Neural progenitor cell (in vitro differentiated cells): ENCODE measurements at places on chromosomes 16 and 17. TPM values are rescaled to one million over a fixed set of nuclear protein-coding genes. Genes with fewer than 3 reads are reported as not detected.

GRCh38 chr17:77819497-77819896, 139.0 kb upstream of the TNRC6C start:
- no peak overlapping the region for H3K27ac ChIP-seq
- H3K4me3 ChIP-seq, result no peak overlapping the region
- no peaks in the 10 kb centered on the region for H3K27me3 ChIP-seq
- H3K4me1 ChIP-seq, result peaks cover 20% of the 10 kb centered on the region

DNA sequence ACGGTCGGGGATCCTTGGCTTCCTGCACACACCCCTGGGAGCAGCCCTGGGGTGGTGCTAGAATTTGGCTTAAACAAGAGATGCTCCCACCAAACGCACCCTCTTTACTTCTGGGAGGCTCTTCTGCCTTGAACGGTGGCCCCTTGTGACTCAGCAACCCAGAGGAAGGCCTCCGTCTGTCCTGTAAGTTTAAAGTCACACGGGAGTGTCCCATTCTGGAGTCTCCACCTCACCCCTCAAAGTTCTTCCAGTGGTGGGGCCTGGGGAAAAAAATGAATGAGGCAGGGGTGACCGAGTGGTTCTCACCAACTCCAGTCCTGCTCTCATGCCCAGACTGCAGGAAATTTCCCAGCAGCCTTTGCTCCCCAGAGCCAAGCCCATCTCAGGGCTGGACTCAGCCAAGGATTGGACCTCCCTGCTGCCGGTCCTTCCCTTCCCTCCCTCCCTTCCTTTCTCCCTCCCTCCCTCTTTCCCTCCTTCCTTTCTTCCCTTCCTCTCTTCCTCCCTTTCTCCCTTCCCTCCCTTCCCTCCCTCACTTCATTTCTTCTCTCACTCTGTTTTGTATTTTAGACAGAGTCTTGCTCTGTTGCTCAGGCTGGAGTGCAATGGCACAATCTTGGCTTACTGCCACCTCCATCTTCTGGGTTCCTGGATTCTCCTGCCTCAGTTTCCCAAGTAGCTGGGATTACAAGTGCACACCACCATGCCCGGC, 11.4 kb downstream of the ITGAD start:
- H3K36me3 ChIP-seq, result no peaks in the 10 kb centered on the region
- no peak for DNase-seq
- no peaks in the 10 kb centered on the region for H3K27me3 ChIP-seq
- no peak overlapping the region for H3K4me3 ChIP-seq

DNA sequence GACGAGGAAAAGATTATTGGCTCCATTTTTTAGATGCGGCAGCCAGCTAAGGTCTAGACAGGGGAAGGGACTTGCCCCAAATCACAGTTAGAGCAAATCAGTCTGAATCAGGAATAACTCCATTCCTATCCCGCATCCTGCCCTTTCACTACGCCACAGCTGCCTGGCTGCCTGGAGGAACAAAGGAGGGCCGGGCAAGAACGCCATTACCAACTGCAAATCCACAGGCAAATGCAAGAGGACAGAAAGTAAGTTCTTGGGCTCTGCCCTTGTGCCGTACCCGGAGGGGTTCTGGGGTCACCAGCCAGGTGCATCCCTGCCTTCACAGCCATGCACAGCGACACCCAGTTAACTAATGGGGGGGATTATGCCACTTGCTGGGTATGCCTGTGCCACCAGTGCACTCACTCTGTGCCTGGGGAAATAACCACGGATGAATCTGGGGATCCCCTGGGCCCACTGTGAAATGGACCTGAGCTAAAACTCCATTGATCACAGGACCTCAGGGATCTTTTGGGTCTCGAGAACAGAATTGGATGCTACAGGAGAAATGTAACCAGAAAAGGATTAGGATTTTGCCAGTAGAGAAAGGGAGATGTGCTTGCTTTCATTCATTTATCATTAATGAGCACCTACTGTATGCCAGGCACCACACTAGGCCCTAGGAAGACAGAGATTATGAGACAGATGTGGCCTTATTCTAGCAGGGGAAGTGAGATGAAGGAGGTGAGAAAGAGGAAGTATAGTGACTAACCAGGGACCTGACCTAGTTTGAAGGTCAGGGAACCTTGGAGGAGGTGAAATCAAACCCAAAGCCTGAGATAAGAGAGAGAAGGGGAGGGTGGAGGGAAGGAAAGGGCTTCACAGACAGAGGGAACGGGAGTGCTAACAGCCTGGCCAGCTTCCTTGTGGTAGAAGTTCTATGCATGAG, 17.7 kb downstream of the BCL7C start:
- peak; percentile 31 for DNase-seq
- H3K27ac ChIP-seq, result peak overlapping the region; percentile 82
- H3K27me3 ChIP-seq, result no peaks in the 10 kb centered on the region
- H3K4me1 ChIP-seq, result peaks cover 12% of the 10 kb centered on the region

- no peak overlapping the region for H3K27ac ChIP-seq
- no peak for DNase-seq
- no peak overlapping the region for H3K4me3 ChIP-seq
- no peaks in the 10 kb centered on the region for H3K27me3 ChIP-seq
- no peaks in the 10 kb centered on the region for H3K4me1 ChIP-seq
These were observed 120.7 kb downstream of the LYRM1 start for GRCh38 chr16:21021316-21021715.

DNA sequence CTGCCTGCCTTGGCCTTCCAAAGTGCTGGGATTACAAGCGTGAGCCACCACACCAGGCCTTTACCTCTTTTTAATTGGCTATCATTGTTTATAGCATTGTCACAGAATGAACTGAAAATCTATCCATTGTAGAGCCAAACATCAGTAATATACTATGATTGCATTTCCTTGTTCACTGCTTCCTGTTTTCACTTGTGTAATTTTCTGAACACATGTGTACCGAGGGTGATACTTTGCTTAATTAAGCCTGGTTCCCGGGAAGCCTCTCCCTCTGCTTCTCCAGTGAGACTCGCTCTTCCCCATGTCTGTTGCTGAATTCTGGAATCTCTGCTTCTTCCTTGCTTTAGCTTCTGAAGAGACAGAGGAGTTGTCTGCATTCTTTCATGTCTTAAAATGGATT, 33.1 kb downstream of the POLR3E start:
- DNase-seq, result no peak
- H3K4me1 ChIP-seq, result no peaks in the 10 kb centered on the region
- no peaks in the 10 kb centered on the region for H3K27me3 ChIP-seq
- H3K4me3 ChIP-seq, result no peak overlapping the region
- H3K27ac ChIP-seq, result no peak overlapping the region

- no peaks in the 10 kb centered on the region for H3K27me3 ChIP-seq
- H3K36me3 ChIP-seq, result no peaks in the 10 kb centered on the region
- H3K4me1 ChIP-seq, result peaks cover 16% of the 10 kb centered on the region
- H3K4me3 ChIP-seq, result no peak overlapping the region
- no peak for DNase-seq
- no peak overlapping the region for H3K27ac ChIP-seq
These were observed 28.5 kb downstream of the ST6GALNAC1 start for GRCh38 chr17:76614912-76615617.

The TBC1D3E gene
- total RNA-seq, result not detected in 2 replicates

GRCh38 chr17:35088356-35088880, 24.9 kb upstream of the RFFL start:
- peak; percentile 41 for DNase-seq
- no peak overlapping the region for H3K27ac ChIP-seq
- peaks cover 18% of the 10 kb centered on the region for H3K27me3 ChIP-seq

The MT1F gene
- 1.1 TPM in 1 of 2 replicates, not detected in the other for total RNA-seq

- no peak for DNase-seq
- H3K4me1 ChIP-seq, result peaks cover 4% of the 10 kb centered on the region
- H3K36me3 ChIP-seq, result no peaks in the 10 kb centered on the region
- H3K4me3 ChIP-seq, result no peak overlapping the region
- no peaks in the 10 kb centered on the region for H3K27me3 ChIP-seq
These were observed 10.6 kb downstream of the MOSMO start for GRCh38 chr16:22018559-22018958.

The SMG1 gene
- 45.2 and 69.7 TPM in 2 replicates for total RNA-seq

- no peaks in the 10 kb centered on the region for H3K27me3 ChIP-seq
- H3K36me3 ChIP-seq, result no peaks in the 10 kb centered on the region
- H3K27ac ChIP-seq, result no peak overlapping the region
These were observed 61.7 kb downstream of the MYH13 start for GRCh38 chr17:10311131-10311530.

- H3K36me3 ChIP-seq, result no peaks in the 10 kb centered on the region
- DNase-seq, result no peak
- H3K4me1 ChIP-seq, result no peaks in the 10 kb centered on the region
- no peaks in the 10 kb centered on the region for H3K27me3 ChIP-seq
These were observed 122.9 kb downstream of the CLEC16A start for GRCh38 chr16:11067266-11067665.

The ALDH3A1 gene
- total RNA-seq, result 1.4 TPM in 1 of 2 replicates, not detected in the other

The CX3CL1 gene
- 0.65 and 0.96 TPM in 2 replicates for total RNA-seq

- no peak for DNase-seq
- no peak overlapping the region for H3K27ac ChIP-seq
- H3K4me3 ChIP-seq, result no peak overlapping the region
These were observed 28.7 kb upstream of the RSL1D1 start for GRCh38 chr16:11880007-11880406.

GRCh38 chr16:68079626-68080344, 5.4 kb upstream of the NFATC3 start:
- DNase-seq, result no peak
- H3K27ac ChIP-seq, result no peak overlapping the region
- H3K4me3 ChIP-seq, result no peak overlapping the region
- no peaks in the 10 kb centered on the region for H3K36me3 ChIP-seq
- H3K4me1 ChIP-seq, result peaks cover 9% of the 10 kb centered on the region

DNA sequence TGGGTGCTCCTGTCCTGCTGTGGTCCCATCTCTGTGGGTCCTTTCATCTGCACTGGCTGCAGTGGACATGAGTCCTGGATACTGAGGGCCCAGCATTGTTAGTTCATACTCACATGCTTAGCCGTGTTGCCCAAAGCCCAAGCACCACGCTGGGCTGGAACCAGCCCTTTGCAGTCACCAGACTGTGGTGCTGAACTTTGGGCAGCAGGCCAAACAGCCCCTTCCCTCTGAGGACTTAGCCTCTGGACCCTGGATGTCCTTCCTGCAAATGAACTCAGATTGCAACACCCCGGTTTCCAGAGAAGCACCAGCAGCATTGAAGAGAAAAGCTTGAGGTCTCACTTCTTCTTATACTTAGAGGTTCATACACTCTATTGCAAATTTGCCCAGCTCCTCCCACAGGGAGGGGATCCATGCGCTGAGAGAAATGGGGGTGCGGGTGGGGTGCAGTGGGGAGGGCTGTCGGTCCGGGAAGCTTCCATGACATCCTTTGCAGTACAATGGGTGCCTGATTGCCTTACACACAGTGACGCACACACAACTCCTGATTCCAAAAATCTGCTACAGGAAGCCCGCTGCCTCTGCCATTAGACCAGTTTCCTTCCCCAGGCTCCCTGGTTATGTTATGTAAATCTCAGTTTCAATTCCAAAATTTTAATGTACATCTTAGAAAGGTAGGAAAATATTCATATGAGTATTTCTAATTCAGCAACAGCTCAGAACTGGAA, 65.8 kb downstream of the RGS9 start:
- H3K27me3 ChIP-seq, result no peaks in the 10 kb centered on the region
- no peaks in the 10 kb centered on the region for H3K36me3 ChIP-seq
- DNase-seq, result no peak
- no peak overlapping the region for H3K4me3 ChIP-seq
- H3K4me1 ChIP-seq, result peaks cover 8% of the 10 kb centered on the region
- no peak overlapping the region for H3K27ac ChIP-seq

DNA sequence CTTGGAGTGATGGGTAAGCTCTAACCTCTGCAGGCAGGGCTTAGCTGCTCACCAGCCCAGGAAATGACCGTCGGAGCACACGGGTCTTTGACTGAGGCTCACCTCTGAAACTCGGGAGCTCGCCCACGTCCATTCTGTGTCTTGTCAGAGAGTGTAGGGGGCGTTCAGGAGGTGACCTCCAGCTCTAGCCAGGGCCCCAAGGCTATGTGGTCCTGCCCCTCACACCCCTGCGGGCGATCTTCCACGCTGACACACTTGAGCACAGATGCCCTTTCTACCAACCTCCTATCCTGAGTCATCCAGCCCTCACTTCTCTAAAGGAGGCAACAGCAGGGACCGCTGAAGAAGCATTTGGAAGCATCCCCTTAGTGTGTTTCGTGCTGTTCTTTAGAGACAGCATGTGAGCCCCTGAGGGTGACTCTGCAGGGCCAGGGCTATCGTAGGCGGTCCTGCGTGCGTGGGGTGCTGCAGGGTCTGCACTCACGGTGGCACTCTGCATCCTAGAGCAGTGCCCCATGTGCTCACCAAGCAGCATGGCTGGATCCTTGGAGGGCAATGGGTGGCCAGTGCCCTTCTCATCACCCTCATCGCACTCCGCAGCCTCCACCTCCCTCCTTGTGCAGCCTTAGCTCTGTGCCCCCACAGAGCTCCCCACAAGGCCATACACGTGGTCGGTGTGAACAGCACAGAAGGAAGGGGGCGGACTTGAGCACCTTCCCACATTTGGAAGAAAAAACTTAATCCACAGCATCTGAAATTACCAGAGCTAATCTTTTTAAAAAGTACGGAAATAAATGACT, 33.8 kb downstream of the SLC47A1 start:
- H3K27ac ChIP-seq, result no peak overlapping the region
- H3K4me3 ChIP-seq, result no peak overlapping the region
- no peaks in the 10 kb centered on the region for H3K4me1 ChIP-seq
- no peaks in the 10 kb centered on the region for H3K36me3 ChIP-seq
- no peak for DNase-seq

- H3K27ac ChIP-seq, result no peak overlapping the region
- H3K27me3 ChIP-seq, result no peaks in the 10 kb centered on the region
- no peak overlapping the region for H3K4me3 ChIP-seq
- no peak for DNase-seq
These were observed 926 bp upstream of the SHCBP1 start for GRCh38 chr16:46621934-46622676.

DNA sequence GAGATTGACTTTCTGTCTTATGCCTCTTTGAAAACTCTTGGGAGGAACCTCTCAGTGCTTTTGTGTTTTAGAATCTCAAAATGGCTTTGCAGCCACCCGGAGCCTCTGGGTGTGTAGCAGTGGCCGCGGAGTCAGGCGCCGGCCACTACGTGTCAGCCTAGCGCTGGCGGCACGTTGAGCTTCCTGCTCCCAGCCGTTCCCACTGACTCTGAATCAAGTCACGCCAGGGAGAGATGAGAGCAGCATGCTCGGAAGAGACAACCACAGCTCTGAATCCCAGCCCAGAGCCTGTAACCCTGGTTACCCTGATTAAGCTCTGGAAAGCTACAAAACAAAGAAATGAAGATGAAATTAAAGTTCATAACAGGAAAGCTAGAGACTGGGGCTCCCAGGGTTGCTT, 97.4 kb upstream of the CACNG5 start:
- H3K27ac ChIP-seq, result no peak overlapping the region
- DNase-seq, result peak; percentile 79
- peaks cover 13% of the 10 kb centered on the region for H3K4me1 ChIP-seq
- no peak overlapping the region for H3K4me3 ChIP-seq

DNA sequence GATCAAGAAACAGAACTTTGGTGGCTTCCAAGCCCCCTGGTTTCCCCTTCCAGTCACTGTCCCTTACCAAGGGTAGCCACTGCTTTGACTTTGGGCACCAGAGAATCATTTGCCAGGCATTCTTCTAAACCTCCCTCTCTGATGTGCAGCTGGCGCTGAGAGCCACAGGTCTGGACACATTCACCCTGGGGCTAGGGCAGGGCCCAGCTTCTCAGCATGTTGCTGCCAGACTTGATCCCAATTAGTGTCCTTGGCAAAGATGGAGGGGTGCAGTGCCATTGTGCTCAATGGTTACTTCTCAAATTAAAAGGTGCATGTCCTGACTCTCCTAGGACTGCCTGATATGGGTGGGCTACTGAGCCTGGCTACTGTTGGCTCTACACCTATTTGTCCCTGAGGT, 7.6 kb upstream of the SLC47A2 start:
- no peaks in the 10 kb centered on the region for H3K36me3 ChIP-seq
- no peak for DNase-seq
- H3K4me3 ChIP-seq, result no peak overlapping the region
- H3K27me3 ChIP-seq, result no peaks in the 10 kb centered on the region
- H3K27ac ChIP-seq, result no peak overlapping the region
